ENCODE measurements at places on chromosomes 6 and 20.

DNA sequence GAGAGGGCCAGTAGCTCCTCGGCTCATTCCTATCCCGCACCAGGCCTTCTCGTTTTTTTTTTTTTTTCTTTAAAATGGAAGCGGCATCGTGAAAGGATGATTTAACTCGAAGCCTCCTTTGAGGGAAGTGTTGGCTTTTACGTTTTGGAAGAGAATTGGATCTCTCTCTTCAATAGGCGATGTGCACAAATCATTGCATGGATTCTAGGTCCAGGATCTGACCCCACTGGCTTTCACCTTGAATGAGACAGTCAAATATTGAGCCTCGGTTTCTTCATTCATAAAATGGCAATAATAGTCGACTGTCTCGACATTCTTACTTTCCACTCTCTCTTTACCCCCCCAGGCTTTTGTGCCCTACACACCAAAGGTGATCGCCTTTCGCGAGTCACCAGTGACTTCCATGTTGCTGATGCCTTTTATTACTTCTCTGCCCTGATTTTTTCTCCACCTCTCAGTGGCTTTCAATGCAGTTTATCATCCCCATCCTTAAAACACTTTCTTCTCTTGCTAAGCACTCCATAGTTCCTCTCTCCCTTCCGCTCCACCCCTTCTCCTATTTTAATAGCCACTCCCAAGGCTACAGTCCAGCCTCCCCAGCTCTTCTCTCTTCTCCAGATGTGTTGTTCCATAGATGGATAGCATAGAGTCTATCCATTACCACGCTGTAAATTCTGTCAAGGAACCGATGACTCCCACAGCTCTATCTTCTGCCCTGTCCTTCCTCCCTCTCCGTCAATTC lies 473 bp upstream of the DTNBP1 start:
- DNase-seq: no peak

- DNase-seq: no peak
Observed at GRCh38 chr20:32474967-32475811, 109.9 kb downstream of the NOL4L start.

GRCh38 chr20:48292806-48293205 lies 507.5 kb upstream of the SULF2 start:
- DNase-seq: no peak

DNA sequence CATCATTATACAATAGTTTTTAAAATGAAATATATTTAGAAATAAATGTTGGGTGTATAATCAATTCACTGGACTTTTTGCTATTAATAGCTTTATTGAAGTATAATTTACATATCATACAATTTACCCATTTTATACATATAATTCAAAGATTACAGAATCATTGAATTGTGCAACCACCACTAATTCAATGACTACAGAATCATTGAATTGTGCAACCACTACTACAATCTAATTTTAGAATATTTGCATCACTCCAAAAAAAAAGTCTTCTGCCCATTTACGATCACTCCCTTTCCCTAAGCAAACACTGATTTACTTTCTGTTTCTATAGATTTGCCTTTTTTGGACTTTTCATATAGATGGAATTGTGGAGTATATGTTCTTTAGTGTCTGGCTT lies 35.1 kb upstream of the RIMS1 start:
- DNase-seq: no peak

DNA sequence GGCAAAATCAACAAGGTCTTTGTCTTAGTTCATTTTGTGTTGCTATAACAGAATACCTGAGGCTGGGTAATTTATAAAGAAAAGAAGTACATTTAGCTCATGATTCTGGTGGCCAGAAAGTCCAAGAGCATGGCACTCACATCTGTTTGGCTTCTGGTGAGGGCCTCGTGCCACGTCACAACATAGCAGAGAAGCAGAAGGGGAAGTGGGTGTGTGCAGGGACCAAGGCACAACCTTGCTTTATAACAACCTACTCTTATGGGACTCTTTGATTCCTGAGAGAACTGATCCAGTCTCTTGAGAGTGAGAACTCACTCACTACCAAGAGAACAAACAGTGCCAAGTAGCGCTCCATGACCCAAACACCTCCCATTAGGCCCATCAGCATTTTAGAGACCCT lies 25.4 kb downstream of the GABRR2 start:
- DNase-seq: no peak

- DNase-seq: no peak
Observed at GRCh38 chr6:152351742-152352141, 285.4 kb downstream of the SYNE1 start.

- DNase-seq: no peak
Observed at GRCh38 chr6:126170978-126171382, 168.9 kb upstream of the CENPW start.

DNA sequence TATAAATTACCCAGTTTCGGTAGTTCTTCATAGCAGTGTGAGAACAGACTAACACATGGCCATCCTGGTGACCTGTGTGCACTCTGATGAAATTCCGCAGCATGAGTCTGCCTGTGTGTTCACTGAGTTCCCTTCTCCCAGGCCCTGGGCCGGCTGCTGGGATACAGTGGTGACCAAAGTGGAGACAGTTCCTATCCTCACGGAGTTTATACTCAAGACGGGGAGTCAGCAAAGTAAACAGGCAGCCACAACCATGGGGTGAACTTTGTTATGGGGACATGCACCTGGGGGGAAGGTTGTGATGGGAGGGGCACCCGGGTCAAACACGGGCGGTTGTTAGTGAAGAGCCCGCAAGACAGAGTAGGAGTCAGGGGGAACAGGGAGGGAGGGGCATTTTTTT lies 202.0 kb downstream of the CDH4 start:
- DNase-seq: no peak

GRCh38 chr20:18287546-18287914 lies 797 bp upstream of the ZNF133 start:
- DNase-seq: peak; percentile 30

DNA sequence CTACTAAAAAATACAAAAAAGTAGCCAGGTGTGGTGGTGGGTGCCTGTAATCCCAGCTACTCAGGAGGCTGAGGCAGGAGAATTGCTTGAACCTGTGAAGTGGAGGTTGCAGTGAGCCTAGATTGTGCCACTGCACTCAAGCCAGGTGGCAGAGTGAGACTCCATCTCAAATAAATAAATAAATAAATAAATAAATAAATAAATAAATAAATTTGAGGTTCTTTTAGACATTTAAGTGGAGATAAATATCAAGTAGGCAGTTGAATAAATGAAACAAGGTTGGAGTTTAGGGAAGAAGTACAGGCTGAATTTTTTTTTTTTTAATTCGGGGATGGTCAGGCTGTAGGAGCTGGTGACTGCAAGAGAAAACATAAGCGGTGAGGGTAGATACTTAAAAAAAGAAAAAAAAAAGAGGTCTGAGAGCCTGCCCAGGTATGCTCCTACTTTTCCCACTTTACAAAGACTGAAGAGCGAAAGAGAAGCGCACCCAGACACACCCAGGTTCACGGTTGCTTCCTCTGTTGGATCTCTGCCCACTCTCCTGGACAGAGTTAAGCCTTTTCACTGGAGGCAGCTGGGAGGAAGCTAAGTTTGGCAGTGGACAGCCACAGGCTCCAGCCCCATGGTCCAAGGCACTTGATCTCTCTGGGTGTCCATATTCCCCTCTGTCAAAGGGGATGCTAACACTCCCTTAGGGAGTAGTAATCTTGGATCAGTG lies 100.9 kb upstream of the PRDM1 start:
- no peak for DNase-seq

- no peak for DNase-seq
Observed at GRCh38 chr6:11322252-11322885, 89.9 kb upstream of the NEDD9 start.

DNA sequence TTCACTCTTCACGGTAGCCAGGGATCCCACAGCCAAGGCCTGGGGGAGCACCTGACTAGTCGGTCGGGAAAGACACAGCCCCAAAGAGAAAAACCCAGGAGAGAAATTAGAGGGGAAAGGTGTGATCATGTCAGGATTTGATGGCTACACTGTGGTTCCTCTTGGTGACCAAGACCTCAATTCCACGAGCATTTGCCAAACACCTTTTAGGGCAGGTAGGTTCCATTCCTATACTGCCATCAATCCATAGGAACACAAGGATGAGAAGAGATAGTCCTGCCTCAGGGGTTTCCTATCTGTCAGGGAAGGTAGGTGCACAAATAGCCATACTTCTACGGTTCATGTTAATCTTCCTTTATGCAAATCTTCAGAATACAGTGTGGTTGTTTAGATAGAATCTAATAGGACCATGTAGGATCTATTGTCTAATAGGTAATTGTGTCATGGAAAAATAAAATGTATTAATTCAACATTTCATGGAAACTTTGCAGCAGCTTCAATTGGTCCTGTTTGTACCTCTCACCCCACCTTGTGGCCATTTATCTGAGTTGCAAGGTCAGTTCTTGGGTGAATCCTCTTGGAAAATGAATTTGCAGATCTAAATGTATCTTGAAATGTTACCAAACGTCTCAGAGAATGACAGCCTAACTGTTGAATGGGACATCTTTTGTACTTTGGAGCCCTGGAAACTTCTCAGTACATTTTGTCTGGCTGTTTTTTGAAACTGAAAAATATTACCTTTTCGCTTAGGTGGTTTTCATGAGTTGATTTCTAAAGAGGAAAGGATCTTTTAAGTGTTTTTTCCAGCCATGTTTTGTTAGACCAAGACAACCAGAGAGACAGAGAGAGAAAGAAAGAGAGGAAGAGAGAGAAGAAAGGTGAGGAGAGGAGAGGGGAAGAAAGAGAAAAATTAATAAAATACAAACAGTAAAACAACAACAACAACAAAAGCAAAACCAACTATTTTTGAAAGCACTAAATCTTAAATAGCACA lies 33.7 kb upstream of the IYD start:
- peak; percentile 29 for DNase-seq

- no peak for DNase-seq
Observed at GRCh38 chr6:36510365-36510764, 36.9 kb downstream of the STK38 start.

DNA sequence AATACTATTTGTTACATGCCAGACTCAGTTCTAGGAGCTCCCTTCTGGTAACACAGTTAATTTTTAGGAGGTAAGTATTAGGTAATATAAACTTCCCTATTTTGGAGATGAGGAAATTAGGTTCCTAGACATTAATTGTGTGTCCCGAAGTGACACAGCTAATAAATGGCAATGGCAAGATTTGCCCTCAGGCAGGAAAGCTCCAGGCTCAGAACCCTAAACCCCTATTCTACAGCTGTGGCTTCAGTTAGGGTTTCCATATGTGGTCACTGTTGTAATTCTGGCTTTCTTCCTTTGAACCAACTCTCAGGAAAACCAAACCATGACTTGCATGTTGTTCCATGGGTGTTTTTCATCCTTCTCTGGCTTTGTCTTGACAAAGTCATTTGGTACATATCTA lies 188.2 kb downstream of the PLCB1 start:
- no peak for DNase-seq

GRCh38 chr6:131226459-131227157 lies 91.3 kb downstream of the AKAP7 start:
- DNase-seq: no peak

DNA sequence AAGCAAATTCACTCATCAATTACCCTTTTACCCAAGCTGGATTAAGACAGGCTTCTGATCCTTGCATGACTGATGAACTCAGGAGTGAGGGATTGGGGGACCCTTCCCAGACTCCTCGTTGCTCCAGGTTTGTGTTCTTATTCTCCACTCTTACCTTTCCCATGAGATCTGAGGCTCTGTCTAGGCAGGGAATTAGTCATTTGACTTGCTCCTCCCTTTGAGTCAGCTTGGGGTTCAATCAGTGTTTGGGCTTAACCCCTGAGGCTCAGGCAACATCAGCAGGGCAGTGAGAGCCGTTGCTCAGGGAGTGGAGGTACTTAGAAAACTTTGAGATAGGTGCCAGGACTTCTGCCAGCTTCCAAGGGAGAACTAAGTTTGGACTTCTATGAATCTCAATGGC lies 20.7 kb upstream of the TOX2 start:
- DNase-seq: no peak

DNA sequence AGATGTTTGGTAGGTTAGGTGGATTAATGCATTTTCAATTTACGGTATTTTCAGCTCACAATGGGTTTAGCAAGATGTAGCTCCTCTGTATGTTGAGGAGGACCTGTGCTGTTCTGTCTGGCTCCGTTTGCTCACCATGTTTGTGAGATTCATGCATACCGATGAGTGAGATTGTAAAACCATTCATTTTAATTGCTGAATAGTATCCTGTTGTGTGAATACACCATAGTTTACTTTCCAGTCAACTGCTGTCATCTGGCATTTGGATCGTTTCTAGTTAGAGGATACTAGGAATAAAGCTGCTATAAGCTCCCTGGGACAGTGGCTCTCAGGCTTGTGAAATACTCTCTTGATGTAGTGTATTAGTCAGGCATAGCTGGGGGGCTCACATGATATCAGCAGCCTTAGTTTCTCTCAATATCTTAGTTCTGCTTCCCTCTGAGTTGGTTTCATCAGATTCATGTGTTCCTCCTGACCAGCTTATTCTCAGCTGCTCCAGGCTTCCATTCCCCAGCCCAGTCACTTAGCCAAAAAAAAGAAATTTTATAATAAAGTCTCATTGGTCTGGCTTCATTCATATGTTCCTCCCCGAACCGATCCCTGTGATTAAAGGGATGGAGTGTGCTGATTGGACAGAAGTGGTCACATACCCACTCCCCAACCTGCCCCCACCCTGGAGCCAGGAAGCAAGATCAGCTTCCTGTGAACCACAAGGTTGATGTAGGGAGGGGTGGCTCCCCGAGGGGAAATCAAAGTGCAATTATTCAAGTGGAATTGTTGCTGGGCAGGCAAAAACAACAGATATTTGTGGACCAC lies 10.9 kb upstream of the B4GALT5 start:
- no peak for DNase-seq

- DNase-seq: no peak
Observed at GRCh38 chr20:61349447-61350165, 97.5 kb downstream of the CDH4 start.

GRCh38 chr6:163383912-163384311 lies 30.6 kb upstream of the QKI start:
- DNase-seq: no peak

GRCh38 chr6:54907355-54907754 lies 60.8 kb downstream of the FAM83B start:
- no peak for DNase-seq

DNA sequence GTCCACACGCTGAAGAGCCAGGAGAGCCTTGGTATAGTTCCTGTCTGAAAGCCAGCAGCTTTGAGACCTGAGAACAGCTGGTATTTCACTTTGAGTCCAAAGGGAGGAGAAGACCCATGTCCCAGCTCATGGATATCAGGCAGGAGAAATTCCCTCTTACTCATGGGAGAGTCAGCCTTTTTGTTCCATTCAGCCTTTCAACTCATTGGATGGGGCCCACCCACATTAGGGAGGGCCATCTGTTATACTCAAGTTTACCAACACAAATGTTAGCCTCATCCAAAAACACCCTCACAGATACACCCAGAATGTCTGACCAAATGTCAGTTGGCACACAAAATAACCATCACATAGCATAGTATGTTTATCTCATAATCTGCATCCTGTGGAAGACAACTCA lies 80.1 kb downstream of the GMDS start:
- DNase-seq: no peak

GRCh38 chr20:11966186-11966585 lies 48.5 kb downstream of the BTBD3 start:
- DNase-seq: no peak

GRCh38 chr6:75096966-75097365 lies 108.9 kb downstream of the COL12A1 start:
- DNase-seq: no peak

- DNase-seq: no peak
Observed at GRCh38 chr6:42933205-42933604, 3.9 kb downstream of the CNPY3 start.

- no peak for DNase-seq
Observed at GRCh38 chr6:9532621-9533557, 882.0 kb downstream of the TFAP2A start.

GRCh38 chr6:151101816-151102694 lies 137.7 kb upstream of the AKAP12 start:
- DNase-seq: no peak

- no peak for DNase-seq
Observed at GRCh38 chr20:8352486-8352885, 220.4 kb downstream of the PLCB1 start.

Data from stimulated activated CD4-positive, alpha-beta T cell treated with anti-CD3 and anti-CD28 coated beads, Interleukin-2, amount 100 ng/mL, for 24 hours (primary cell).